ENCODE measurements at places on chromosomes 13 and 19.

DNA sequence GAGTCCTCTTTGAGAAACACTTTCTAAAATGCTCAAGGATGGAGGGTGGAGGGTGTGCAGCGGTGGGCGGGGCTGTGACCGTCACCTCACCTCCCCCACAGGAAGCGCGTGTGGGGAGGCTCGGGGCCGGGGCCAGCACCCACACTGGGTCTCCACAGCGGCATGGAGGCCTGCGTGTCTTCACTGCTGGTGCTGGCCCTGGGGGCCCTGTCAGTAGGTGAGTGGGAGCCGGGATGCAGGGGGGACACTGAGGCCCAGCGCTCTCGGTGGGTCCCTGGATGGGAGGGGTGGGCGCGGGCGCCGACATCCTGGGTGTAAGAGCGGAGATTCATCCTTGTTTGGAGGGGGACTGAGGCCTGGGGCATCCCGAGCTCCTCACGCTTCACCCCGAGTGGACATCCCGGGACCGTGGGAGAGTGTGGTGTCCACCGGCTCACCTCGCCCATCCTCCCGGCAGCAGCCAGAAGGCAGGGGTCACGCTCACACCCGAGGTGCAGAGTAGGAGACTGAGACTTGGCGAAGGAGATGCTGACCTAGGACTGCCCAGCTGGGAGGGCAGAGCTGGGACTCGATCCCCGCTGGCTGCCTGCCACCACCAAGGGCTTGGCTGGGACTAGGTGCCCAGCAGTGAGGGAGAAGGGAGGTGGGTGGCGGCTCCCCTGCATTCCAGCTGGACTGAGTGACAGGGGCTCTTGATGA, at the start of gene GZMM:
TSS of gene GZMM (plus strand) at position 144 of the 699 bp plus-strand sequence. CDS start at position 163, 19 bp downstream.
- no peak for DNase-seq

- DNase-seq = no peak
These were observed 125.4 kb downstream of the FGF14 start for GRCh38 chr13:102276404-102276803.

DNA sequence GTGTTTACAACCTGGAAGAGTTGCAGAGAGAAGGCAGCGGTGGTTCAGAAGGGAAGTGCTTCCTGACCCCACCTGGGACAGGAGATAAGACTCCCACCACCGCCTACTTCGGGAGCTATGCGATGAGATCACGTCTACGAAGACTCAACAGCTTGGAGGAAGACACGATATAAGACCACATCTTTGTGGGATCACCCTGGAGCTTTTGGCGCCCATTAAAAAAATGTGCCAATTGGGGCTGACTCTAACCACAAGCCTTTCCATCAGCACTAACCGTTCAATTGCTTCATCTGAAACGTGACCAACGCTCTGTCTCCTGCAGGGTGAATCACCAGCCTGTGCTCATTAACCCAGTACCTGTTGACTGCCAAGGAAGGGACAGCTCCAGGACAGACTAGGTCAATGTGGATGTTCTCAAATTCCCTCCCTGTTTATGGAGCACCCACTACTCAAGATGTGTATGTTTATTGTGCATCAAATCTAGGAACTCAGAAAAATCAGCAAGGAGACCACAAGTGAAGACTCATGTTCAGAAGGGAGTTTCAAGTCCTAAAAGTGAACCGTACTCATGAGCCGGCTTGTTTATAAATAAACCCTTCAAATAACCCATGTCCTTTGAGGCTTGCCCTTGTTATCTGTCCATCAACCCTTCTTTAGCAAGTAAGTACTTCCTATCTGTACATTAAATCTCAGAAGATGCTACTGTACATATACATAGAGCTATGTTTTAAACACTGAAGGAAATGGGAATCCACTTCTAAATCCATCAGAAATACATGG, 67.5 kb downstream of the LATS2 start:
- no peak for DNase-seq

DNA sequence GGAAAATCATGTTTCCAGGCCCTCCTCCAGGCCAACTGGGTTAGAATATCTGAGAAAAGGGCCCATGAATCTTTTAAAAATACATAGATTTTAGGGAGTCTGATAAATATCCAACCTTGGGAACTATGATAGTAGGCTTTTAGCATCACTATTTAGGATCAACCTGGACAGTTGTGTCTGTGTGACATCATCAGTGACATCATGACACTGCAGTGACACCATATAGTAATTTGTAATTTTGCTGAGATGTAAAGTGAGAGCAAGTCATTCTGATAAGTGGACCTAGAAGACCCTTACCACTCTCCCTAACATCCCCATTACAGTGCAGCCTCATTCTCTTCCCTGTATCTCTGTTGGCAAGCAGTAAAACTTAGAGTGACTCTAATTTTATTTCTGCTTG, 14.1 kb downstream of the GPALPP1 start:
- no peak for DNase-seq

GRCh38 chr19:13899912-13900584, 5.9 kb downstream of the BRME1 start:
- no peak for DNase-seq

All from NCI-H1694 (cell line).